Fibroblast of lung (primary cell): ENCODE measurements at places on chromosomes 4 and X. TPM values are rescaled to one million over a fixed set of nuclear protein-coding genes. Genes with fewer than 3 reads are reported as not detected.

Gene TCEAL6
- not detected in 2 replicates for total RNA-seq

DNA sequence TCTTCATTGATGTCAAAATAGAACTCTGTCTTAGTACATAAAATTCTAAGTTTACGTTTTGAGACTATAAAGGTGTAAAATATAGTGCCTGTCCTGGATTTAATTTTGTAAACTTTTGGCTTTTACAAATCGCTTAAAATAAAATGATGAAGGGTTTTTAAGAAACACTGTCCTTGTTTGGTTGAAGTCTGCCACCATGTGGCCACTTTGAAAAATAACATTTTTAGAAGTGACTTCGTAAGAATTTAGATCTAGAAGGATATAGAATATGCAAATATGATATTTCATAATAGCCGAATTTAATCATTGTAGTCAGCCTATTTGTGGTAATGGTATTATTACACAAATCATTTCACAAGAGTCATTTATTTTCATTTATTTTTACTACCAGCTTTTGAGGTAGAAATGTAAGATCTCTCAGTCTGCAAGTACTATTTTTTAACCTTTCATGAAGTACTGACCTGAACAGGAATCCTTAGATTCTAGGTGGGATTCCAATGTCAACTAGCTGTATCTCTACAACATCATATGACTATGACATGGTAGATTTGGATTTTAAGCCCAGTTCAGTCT, 31.0 kb upstream of the FAT4 start:
- no peaks in the 10 kb centered on the region for H3K36me3 ChIP-seq
- no peak overlapping the region for H3K4me3 ChIP-seq
- H3K27me3 ChIP-seq: no peaks in the 10 kb centered on the region
- no peak overlapping the region for H3K27ac ChIP-seq
- peak; percentile 31 for DNase-seq

DNA sequence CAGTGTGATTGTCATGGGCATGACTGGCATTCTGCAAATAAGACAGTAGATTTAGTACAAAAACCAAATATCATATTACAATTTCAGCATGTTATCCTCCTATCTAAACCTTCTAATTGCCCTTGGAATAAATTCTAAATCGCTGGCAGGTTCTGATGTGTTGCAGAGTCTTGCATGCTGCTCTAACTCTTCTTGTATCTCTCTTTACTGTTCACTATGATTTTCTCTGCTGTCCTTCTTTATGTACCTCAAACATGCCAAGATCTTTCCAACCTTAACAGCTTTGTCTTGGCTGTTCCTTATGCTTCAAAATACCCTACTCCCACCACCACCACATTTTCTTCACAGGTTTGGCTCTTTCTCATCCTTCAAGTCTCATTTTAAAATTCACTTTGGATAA, 43.0 kb upstream of the KCNIP4 start:
- H3K4me3 ChIP-seq: no peak overlapping the region
- H3K27ac ChIP-seq: no peak overlapping the region
- H3K36me3 ChIP-seq: no peaks in the 10 kb centered on the region
- no peaks in the 10 kb centered on the region for H3K27me3 ChIP-seq

Gene PRKG2
- total RNA-seq: 17.5 and 26.5 TPM in 2 replicates

- DNase-seq: no peak
- H3K4me1 ChIP-seq: no peaks in the 10 kb centered on the region
- H3K27me3 ChIP-seq: no peaks in the 10 kb centered on the region
- H3K4me3 ChIP-seq: no peak overlapping the region
Observed at GRCh38 chr4:126658411-126658810, 974.3 kb upstream of the INTU start.

Gene MAGEB4
- total RNA-seq: not detected in 2 replicates

Gene BST1
- 14.6 and 15.7 TPM in 2 replicates for total RNA-seq

GRCh38 chrX:132491191-132491590, 2.4 kb upstream of the MBNL3 start:
- DNase-seq: no peak
- no peaks in the 10 kb centered on the region for H3K27me3 ChIP-seq
- no peak overlapping the region for H3K4me3 ChIP-seq
- no peaks in the 10 kb centered on the region for H3K36me3 ChIP-seq
- no peaks in the 10 kb centered on the region for H3K4me1 ChIP-seq

Gene FAM47A
- total RNA-seq: not detected in 2 replicates

GRCh38 chrX:41198410-41198809, 113.2 kb downstream of the USP9X start:
- no peak for DNase-seq
- no peaks in the 10 kb centered on the region for H3K36me3 ChIP-seq
- no peaks in the 10 kb centered on the region for H3K4me1 ChIP-seq
- no peaks in the 10 kb centered on the region for H3K27me3 ChIP-seq
- H3K4me3 ChIP-seq: no peak overlapping the region
- no peak overlapping the region for H3K27ac ChIP-seq

GRCh38 chrX:106973433-106974149, 26.4 kb downstream of the MORC4 start:
- H3K4me1 ChIP-seq: no peaks in the 10 kb centered on the region
- DNase-seq: no peak
- no peaks in the 10 kb centered on the region for H3K27me3 ChIP-seq
- H3K4me3 ChIP-seq: no peak overlapping the region
- no peaks in the 10 kb centered on the region for H3K36me3 ChIP-seq
- no peak overlapping the region for H3K27ac ChIP-seq

- no peak for DNase-seq
- H3K4me1 ChIP-seq: no peaks in the 10 kb centered on the region
- H3K27me3 ChIP-seq: no peaks in the 10 kb centered on the region
- no peaks in the 10 kb centered on the region for H3K36me3 ChIP-seq
- H3K27ac ChIP-seq: no peak overlapping the region
- H3K4me3 ChIP-seq: no peak overlapping the region
Observed at GRCh38 chr4:135770505-135770904, 1568.9 kb upstream of the PABPC4L start.

DNA sequence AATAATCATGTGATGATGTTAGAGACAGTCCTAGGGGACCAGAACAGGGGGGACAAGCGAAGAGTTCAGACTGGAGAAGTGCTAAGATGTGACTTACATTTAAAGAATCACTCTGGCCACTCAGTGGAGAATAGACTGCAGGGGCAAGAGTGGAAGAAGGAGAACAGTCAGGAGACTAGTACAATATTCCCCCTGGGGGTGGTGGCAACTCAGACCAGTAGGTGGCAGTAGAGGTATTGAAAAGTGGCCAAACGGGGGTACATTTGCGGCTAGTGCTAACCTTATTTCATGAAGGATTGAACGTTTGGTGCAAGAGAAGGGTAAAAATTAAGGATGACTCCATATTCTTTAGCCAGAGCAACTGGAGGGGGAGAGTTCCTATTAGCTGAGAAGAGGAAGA, 2.7 kb upstream of the BMX start:
- no peaks in the 10 kb centered on the region for H3K27me3 ChIP-seq
- H3K36me3 ChIP-seq: no peaks in the 10 kb centered on the region
- peak; percentile 18 for DNase-seq
- no peak overlapping the region for H3K4me3 ChIP-seq

DNA sequence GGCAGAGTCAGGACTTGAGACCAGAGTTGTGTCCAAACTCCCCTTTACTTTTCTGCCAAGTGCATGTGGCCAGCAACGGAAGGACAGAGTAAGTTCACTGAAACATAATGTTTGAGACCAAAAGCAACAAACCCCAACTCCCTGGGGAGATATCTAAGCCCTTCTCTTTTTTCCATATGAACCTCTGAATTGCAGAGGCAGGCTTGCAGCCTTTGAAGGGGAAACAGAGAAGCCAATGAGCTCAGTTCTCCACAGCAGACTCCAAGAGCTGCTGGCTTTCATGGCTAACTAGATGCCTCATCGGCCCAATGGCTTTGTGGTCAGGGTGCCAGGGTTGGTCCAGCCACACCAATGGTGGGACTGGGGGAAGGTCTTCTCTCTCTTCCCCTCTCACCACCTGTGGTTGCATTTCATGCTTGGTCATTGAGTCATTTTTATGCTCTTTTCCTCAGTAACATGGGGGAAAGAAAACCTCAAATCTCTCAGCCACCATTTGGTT, 34.0 kb downstream of the STARD8 start:
- no peak overlapping the region for H3K4me3 ChIP-seq
- peaks cover 5% of the 10 kb centered on the region for H3K4me1 ChIP-seq
- no peaks in the 10 kb centered on the region for H3K36me3 ChIP-seq
- peak; percentile 86 for DNase-seq

Gene NUDT10
- total RNA-seq: 1.8 and 2.1 TPM in 2 replicates
